ENCODE measurements at places on chromosomes 7 and 10. TPM values are rescaled to one million over a fixed set of nuclear protein-coding genes. Genes with fewer than 3 reads are reported as not detected.

The GPR146 gene
- total RNA-seq, result 3.1 TPM

GRCh38 chr10:22723343-22723779 lies 9.0 kb upstream of the PIP4K2A start:
- DNase-seq, result no peak

GRCh38 chr7:120060875-120061274 lies 212.1 kb upstream of the KCND2 start:
- no peak for DNase-seq

The OR6B1 gene
- not detected for total RNA-seq

GRCh38 chr7:25860275-25861163 lies 291.5 kb upstream of the NFE2L3 start:
- DNase-seq, result peak; percentile 45

The PAPOLB gene
- total RNA-seq, result 1.2 TPM

DNA sequence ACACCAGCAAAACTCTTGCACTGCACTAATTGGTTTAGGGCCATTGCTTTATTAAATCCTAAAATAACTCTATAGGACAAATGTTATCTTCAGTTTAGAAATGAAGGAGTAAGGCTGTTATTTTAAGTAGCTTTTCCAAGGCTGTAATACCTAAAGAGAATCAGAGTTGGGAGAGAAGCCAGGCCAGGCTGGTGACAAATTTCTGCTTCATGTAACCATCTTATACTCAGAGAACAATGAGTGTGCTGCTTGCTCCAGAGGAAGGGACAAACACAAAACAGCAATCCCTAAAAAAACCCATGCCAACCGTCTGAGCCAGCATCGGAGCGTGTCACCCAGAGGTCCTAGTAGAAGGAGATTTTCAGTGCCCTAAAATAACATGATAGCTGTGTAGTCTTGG lies 49.7 kb upstream of the TARP start:
- DNase-seq, result no peak

DNA sequence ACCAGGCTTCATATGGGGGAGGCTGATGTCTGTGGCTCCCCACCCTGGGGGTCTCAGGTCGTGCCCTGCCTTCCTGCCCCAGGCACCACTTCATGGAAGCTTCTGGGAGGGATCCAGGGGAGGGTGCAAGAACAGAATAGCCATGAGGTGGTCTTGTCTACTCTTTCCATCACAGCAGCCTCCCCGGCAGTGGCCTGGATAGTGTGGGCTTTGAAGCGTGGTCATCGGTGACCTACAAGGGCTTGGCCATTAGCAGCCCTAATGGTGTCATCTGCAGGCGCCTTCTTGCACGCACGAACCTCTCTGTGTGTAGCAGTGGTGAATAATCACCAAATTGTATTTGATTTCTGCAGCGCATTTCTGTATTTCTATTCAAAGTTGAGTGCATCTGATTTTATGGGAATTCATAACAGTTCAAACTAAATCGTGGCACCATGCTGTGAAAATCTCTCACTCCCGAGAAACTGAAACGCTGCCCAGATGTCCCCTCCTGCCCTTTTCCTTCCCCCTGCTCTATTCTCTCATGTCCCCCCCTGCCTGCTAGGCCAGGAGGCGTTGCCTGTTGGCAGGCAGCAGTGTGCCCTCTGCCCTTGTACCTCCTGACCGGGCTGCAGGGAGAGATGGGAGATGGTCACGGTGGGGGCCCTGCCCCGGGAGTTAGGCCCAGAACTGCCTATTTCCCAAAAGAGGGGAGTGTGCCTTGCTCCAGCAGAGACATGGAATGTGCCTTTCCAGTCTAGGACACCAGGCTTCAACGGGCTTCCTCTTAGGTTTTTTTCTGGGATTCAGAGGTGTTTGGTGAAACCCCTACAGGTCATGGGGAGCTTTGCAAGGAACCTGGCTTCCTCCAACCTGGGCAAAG lies 34.8 kb downstream of the CDH23 start:
- DNase-seq, result no peak

GRCh38 chr10:86365346-86366032 lies 1.1 kb downstream of the GRID1 start:
- DNase-seq, result peak; percentile 32

- no peak for DNase-seq
Observed at GRCh38 chr10:61078542-61079275, 134.7 kb upstream of the RHOBTB1 start.

DNA sequence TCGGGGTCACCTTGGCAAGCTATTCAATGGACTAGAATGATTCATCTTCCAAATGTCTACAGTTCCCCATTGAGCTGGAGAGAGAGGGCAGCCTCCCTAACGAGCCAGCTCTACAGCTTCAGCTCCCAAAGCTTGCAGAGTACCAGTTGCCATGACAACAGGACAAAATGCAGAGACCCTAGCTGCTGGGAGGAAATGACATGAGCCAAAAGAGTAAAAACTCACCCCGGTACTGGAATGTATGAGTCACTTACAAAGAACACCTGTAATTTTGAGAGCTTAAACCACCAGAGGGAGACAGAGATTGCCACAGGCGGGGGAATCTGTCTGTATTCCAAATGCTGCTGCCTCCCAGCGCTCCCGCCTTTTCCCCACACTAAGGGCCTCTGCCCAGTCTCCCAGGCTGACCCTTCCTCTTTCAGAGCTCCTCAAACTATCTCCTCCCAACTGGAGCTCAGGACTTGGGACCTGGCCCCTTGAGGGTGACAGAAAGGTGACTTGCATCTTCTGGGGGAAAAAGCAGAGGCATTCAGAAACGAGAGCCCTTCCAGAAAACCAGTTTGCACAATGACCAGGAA lies 95.5 kb downstream of the CUL2 start:
- peak; percentile 61 for DNase-seq

- DNase-seq, result no peak
Observed at GRCh38 chr7:157494506-157495176, 157.8 kb downstream of the DNAJB6 start.

DNA sequence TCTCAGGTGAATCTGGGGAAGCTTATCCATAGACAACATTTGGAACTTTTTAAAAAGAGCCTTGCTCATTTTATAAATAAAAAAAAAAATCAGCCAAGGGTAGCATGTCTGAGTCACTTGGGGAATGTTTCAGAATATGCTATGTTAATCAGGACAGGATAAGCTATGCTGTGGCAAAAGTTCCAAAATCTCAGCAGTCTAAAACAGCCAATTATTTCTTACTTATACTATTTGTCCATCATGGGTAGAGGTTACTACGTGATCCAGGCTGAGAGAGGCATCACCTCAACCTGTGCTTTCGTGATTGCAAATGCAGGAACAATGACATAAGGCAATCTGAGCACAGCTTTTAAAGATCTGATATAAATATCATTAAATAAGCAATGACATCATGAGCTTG lies 6.5 kb downstream of the SLC13A1 start:
- DNase-seq, result no peak

GRCh38 chr10:131776496-131776895 lies 124.3 kb upstream of the PPP2R2D start:
- DNase-seq, result no peak

DNA sequence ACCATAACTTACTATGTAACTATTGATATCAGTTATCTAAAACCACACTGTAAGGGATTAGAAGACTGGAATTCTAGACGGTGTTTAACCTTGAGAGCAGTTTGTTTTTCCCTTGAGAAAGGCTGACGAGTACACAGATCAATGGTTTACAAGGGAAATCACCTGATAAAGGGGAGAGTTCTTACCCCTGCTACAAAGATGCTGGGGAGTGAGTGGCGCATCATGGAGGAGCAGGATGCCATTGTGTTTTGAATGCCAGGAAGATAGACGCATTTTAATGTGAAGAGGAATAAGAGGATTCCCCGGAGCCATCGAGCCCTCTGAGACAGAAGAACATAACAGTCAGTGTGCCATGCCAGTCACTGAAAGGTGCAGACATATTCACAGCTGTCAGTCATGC lies 145.2 kb downstream of the PKD1L1 start:
- DNase-seq, result no peak

DNA sequence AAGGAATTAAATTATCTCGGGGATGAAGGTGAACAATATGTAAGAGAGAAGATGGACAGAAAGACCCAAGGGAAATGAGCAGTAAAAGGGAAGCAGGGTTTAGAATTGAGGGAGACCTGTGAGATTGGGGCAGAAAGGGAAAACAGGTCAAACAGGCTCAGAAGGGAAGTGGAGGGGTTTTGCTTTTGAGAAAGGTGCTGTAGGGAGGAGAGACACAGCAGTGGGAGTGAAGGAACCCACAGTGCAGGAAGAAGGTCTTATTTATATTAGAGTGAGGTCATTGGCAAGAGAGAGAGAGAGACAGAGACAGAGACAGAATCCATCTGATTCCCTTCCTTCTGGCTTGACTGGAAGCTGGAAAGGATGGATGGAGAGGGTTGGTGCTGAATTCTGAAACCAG lies 3.5 kb upstream of the TCAF1 start:
- DNase-seq, result no peak

- no peak for DNase-seq
Observed at GRCh38 chr10:124989526-124989925, 47.6 kb downstream of the ZRANB1 start.

DNA sequence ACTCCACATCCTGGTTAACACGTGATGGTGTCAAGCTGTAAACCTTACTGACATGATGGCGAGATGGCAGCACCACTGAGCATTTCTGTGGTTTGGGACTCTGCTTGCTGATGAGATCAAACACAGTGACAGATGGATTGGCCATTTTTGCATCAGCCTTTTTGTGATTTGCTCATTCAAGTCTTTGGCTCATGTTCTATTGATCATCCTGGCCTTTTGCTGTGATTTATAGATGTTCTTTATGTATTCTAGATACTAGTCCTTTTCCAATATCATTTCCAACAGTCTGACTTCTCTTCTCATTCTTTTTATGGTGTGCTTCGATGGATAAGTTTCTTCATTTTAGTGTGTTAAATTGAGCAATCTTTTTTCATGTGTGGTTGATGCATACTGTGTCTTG lies 24.7 kb upstream of the DIP2C start:
- DNase-seq, result no peak

The PDAP1 gene
- total RNA-seq, result 134 TPM

- DNase-seq, result no peak
Observed at GRCh38 chr7:29463504-29464158, 100.0 kb upstream of the PRR15 start.

DNA sequence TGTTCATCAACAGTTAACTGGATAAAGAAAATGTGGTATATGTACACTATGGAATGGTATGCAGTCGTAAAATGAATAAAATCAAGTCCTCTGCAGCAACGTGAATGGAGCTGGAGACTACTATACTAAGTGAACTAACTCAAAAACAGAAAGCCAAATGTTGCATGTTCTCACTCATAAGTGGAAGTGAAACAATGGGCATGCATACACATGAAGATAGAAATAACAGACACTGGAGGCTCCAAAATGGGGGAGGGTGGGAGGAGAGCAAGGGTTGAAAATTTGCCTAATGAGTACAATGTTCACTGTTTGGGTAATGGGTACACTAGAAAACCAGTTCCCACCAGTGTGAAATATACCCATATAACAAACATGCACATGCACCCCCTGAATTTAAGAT lies 179.5 kb downstream of the ZWINT start:
- DNase-seq, result no peak

DNA sequence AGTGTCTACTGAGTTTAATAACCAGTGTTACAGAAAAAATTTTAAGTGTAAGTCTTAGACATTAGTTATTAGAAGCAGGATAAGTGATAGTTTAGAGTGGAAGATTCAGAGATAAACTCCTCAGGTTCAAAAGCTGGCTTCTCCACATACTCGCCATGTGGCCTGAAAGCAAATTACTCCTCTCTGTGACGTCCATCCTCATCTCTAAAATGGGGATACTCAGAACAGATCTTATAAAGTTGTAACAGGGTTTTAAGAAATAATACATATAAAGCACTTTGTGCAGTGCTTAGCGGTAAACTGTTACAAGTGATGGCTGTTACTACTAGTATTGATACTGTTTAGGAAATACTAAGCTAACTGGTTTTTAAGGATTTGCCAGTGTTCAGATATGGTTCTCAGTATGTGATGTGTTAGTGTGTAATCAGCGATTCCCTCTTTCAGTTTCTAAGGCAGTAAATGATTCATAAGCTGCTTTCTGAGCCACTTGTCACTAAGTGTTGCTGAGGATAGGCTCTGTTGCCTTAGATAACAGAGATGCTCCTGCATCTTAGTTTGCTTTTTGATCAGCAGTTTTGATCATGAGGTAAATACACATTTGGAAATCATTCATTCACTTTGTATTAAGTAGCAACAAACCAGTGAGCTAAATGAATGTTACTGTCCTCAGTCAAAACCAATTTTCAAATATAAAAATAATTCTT lies 58.7 kb downstream of the CYP51A1 start:
- DNase-seq, result no peak

The TNS3 gene
- 3.8 TPM for total RNA-seq

- no peak for DNase-seq
Observed at GRCh38 chr7:141515941-141516340, 35.3 kb upstream of the AGK start.

GRCh38 chr7:77528368-77528767 lies 8.7 kb upstream of the PTPN12 start:
- no peak for DNase-seq

- no peak for DNase-seq
Observed at GRCh38 chr7:131203291-131203976, 124.2 kb upstream of the MKLN1 start.

The CHAT gene
- 15.4 TPM for total RNA-seq

DNA sequence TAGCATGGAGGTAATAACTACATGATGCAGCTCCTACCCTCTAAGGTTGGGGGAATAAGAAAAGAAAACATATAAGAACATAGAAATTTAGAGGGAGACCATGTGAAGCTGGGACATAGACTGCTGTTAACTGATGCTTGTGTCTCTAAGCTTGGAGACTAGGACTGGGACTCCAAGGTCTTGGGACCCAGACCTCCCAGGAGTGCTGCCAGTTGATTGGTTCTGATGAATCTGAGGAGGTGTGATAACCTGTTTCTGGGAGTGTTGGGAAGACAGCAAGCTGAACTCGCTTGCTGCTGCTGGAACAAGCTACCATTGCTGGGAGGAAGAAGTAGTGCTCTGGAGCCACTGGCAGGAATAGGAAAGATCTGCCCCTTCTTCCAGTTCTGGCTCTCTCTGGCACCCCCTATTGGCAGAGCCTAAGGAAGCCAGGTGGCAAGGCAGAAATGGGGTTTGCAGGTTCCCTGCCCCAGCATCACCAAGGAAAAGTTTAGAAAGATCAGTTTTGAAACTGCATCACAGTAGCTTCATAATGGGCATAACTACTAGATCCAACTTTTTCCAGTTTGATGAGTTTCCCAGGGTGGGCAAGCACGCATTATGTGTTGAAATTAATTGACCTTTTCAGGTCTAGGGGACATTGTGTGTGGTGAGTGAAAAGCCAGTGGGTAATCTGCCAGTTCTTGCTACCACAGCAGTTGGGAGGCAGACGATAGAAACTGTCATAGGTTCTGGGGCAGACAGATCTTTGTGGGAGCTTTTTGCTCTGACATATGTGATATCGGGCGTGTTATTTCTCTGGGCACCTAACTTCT lies 140.7 kb downstream of the SND1 start:
- peak; percentile 33 for DNase-seq

The TEX47 gene
- total RNA-seq, result not detected

The ABCC2 gene
- 0.39 TPM for total RNA-seq

DNA sequence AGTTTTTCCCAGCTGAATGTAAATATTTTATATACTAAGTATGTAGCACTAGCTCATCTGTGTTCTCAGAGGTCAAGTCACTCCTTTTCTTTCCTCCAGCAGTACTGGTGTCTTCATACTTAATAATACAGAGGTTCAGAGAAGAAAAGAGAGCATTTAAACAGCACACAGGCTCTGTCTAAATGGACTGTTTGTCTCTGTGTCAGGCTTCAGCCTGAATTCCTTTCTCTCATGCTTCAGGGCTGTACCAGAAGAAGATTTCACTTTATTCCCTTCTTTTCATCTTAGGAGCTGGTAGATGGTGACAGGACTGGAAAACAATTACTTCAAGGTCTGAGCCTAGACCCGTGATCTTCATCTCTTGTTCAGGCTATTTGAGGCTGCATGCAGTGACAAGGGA lies 51.4 kb upstream of the LYZL2 start:
- no peak for DNase-seq
